Keratinocyte (primary cell): ENCODE measurements at places on chromosomes 12 and 14.

DNA sequence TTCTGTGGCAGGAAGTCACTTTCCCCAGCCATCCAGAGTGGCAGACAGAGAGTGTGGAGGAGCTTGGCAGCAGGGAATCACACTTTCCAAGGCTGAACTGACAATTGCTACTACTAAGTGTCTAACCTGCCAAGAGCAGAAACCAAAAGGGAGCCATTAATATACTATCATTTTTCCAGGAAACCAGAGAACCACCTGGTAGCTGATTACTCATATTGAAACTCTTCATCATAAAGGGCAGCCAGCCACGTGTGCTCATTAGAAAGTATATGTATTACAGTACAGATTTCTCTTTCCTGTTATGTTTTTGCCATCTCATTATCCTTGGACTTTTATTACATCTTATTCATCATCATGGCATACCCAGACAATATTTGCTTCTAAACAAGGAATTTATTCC lies 374.9 kb downstream of the GXYLT1 start:
- no peak for DNase-seq

GRCh38 chr12:40110586-40110985 lies 4.7 kb upstream of the SLC2A13 start:
- DNase-seq: no peak

GRCh38 chr12:104721039-104721405 lies 237.1 kb downstream of the SLC41A2 start:
- no peak for DNase-seq

DNA sequence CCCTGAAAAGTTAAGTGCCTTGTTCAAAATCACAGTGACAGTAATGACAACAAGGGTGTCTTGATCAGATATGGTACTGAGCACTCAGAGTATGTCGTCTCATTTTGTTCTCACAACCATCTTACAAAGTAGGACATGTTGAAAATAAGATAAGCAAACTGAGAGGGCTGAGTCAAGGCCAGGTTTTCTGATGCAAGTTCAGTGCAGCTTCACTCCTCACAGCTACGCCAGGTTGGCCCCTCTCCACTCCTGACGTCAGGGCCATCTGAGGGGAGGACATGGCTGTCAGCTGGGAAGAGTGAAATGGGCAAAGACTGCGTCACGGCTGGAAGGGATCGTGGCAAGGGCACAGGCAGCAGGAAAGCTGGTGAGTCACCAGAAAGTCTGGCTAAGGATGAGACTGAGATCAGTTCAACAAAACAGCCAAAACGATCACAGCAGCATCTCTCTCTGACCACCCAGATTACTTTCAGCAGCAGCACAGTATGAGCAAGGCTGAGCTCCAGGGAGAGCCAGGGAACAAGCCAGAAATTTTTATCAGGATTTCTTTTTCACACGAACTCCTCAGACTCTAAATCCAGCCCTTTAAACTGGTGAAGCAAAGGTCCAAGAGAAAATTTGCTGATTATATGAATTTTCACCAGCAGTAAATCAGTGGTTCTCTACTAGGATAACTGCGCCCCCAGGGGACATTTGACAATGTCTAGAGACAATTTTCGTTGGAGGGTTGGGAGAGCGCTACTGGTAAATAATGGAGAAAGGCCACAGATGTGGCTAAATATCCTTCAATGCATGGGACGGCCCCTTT lies 297.9 kb upstream of the AMIGO2 start:
- DNase-seq: no peak

DNA sequence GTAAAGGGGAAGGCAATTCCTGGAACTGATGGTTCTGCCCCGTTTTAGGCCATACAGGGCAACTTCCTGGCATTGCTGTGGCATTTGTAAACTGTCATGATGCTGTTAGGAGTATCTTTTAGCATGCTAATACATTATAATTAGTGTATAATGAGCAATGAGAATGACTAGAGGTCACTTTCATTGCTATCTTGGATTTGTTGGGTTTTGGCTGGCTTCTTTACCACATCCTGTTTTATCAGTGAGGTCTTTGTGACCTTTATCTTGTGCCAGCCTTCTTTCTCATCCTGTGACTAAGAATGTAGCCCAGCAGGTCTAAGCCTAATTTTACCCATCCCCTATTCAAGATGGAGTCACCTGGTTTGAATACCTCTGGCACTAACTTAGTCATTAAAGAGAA lies 51.2 kb downstream of the TESPA1 start:
- peak; percentile 58 for DNase-seq

DNA sequence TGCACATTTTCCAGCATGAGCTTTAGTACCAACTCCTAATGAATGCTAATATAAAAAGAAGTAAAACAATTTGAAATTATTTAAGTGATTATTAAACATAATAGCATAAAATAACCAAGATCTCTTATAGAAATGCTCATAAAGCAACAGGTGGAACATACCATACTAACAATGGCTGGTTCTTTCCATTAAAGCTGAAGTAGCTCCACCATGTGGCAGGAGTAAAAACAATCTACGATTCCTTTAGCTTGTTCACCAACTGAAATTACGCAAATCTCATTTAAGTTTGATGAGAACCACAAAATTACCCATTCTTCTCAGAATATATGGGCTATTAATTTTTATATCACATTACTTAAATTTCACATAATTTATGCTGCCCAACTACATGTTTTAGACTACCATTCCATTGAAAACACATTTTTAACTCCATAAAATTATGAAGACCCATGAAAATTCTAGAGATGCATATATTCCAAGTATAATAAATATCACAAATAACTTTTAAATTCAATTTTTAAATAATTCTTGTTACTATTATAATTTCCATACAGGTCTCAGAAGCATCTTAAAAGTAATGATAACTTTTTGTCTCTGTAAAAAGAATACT lies 213.6 kb downstream of the DAD1 start:
- DNase-seq: no peak

GRCh38 chr12:26833743-26834490 lies 923 bp upstream of the ITPR2 start:
- no peak for DNase-seq

GRCh38 chr12:54977155-54977554 lies 7.4 kb downstream of the TESPA1 start:
- no peak for DNase-seq

- DNase-seq: no peak
Measured at GRCh38 chr12:115060477-115061168, 376.6 kb upstream of the TBX3 start.

GRCh38 chr12:43226151-43226550 lies 325.9 kb downstream of the ADAMTS20 start:
- no peak for DNase-seq

DNA sequence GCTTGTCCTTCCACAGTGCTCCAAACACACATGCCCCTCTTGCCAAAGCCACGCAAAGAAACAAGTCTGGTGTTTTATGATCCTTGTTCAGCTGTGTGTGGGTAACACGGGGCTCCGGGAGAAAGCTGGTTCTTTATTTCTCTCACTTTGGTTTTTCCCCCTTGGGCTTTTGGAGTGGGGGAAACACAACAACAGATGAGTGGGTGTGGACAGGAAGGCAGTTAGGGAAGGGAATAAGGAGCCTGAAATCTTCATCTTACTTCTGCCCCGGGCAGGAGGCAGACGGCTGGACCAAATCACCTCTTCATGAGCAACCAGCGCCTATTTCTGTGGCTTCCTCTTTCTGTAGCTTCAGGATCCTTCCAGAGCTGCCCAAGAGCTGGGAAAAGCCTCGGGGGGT lies 218.5 kb downstream of the PHETA1 start:
- no peak for DNase-seq

GRCh38 chr12:91947459-91947858 lies 198.2 kb downstream of the BTG1 start:
- DNase-seq: no peak

GRCh38 chr12:109772622-109773321 lies 59.1 kb downstream of the FAM222A start:
- no peak for DNase-seq

GRCh38 chr12:50676756-50677155 lies 87.1 kb upstream of the ATF1 start:
- no peak for DNase-seq

DNA sequence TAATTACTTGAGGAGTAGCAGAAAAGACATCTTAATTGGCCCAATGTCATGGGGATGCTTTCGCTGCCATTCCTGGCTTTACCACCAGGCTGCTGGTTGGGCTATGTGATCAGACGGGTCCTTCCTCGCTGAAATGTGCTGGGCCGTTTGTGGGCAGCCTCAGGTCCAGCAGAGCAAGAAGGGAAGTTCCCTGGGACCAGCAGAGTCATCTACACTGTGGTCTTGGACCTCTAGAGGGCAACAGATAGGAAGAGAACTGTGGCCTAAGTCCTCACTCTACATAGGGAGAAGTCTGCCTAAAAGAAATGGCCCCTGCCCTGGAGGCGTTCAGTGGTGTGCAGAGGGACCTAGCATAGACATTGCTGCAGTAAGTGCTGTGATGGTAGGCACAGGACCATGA lies 10.9 kb downstream of the EVL start:
- no peak for DNase-seq

DNA sequence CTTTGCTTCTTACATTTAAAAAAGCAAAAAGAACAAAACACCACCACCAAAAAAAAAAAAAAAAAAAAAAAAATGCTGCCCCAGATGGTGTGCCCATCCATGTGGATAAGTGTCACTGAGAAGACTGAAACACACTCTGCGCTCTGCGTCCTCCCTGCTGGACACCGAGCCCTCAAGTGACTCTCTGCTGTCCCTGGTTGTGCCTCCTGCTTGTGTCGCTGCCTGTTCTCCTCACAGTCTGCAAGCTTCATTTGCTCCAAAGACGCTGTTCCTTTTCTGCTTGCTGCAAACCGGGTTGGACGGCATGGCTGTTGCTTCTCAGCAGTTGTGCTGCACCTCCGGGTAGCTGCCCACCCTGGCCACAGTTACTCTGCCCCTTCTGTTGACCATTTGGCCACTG lies 276.2 kb upstream of the ATP2B1 start:
- DNase-seq: no peak

DNA sequence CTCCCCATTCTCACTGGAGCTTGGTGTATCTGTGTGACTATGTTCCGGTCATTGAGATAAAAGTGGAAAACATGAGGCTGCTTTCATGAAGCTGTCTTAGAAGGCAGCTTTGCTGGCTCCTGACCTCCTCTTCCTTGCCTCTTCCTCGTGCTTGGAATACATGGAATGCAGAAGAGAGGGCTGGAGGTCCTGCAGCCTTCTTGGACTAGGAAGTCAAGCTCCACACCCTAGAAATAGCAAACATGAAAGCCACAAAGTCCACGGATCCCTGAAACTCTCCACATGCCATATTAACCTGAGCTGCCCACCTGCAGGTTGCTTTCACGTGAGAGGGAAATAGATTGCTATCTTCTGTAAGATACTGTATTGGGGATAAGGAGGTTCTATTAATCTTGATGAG lies 51.0 kb downstream of the FZD10 start:
- no peak for DNase-seq

DNA sequence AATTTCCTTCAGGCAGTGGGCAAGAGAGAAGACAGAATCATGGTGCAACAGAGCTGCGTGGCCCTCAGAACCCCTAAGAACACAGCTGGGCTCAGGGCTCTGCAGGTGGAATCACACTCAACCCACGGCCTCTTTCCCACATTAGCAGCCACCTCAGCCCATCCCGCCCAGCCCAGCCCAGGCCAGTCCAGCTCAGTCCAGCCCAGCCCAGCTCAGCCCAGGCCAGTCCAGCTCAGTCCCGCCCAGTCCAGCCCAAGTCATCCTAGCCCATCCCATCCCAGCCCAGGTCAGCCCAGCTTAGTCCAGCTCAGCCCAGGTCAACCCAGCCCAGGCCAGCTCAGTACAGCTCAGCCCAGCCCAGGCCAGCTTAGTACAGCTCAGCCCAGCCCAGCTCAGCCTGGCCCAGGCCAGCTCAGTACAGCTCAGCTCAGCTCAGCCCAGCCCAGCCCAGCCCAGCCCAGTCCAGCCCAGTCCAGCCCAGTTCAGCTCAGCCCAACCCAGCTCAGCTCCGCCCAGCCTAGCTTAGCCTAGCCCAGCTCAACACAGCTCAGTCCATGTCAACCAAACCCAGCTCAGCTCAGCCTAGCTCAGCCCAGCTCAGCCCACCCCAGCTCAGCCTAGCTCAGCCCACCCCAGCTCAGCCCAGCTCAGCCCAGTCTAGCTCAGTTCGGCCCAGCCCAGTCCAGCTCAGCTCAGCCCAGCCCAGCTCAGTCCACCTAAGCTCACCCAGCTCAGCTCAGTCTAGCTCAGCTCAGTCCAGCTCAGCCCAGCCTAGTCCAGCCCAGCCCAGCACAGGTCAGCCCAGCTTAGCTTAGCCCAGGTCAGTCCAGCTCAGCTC lies 183.1 kb downstream of the TMEM121 start:
- no peak for DNase-seq

DNA sequence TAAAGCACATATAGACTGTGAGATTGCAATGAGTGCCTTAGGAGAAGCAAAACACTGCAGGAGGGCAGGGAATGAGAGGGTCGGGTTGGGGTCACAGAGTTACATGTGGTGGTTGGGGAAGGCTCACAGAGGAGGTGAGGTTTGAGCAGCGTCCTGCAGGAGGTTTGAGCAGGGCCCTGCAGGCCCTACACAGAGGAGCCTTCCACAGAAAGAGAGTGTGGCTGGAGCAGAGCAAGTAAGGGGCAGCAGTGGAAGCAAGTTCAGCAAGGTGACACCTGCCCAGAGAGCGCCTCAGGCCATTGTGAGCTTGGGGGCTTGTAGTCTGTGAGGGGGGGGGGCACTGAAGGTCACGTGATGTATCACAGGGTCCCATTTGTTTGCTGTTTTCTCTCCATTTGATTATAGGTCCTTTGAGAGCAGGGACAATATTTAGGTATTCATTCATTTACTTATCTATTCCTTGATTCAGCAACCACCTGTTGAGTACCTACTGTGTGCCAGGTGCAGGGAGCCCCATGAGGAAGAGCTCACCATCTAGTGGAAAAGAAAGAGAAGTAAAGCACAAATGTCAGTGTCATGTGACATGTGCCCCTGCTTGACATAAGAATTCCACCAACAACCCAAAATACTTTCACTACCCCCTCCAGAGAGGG lies 56.6 kb downstream of the GALNT16 start:
- DNase-seq: no peak

DNA sequence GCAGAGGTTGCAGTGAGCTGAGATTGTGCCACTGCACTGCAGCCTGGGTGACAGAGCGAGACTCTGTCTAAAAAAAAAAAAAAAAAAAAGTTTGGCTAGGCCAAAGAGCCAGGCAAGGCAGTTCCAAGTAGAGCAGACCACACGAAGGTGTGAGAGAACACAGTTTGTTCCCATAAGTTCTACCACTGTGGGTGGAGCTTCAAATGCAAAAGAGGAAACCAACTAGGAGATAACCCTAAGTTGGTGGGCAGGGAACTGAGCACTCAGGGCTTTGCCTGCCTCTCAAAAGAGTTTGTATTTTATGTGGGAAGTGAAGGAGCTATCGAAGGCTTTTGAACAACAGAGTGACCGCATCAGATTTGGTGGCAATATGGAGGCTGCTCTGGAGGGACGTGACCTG lies 15.1 kb downstream of the SOCS2 start:
- DNase-seq: no peak

DNA sequence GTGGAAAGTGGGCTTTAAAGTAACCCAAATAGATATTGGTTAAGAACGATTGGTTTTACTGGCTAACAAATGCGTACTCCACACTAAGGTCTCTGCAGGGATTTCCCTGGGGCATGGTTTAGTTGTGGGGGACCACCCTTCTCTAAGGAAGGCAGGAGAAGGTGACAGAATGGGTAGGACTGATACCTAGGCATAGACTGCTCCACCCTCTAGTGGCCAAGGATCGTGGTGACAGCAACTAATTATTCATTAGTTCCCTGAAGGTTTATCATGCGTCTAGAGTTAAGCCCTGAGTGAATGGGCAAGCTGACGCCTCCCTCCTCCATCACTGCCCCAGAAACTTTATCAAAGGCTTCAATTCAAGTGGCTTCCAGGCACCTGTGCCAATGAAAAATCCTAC lies 9.1 kb downstream of the FAM181A start:
- no peak for DNase-seq
